ENCODE measurements at places on chromosomes 16 and 17.

GRCh38 chr16:83888672-83889044, 10.3 kb upstream of the MLYCD start:
- no peak for DNase-seq

GRCh38 chr17:60863892-60864707, 186.4 kb downstream of the BCAS3 start:
- no peak for DNase-seq

DNA sequence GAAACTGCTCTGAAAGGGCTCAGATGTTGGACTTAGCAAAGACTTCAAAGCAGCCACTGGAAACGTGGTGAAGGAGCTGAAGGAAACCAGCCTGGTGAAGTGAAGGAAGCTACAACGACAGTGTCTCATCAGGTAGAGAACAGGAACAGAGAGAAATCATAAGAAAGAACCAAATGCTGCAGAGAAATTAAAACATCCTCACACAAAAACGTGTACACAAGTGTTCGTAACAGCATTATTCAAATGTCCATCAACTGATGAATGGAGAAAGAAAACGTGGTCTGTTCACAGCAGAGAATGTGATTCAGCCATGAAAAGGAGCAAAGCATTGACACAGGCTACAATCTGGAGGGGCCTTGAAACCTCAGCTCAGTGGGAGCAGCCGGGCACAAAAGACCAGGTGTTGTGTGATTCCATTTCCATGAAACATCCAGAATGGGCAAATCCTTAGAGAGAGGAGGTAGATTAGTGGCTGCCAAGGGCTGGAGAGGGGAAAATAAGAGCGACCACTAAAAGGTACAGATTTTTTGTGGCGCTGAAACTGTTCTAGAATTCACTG, 26.9 kb downstream of the IFT140 start:
- no peak for DNase-seq

DNA sequence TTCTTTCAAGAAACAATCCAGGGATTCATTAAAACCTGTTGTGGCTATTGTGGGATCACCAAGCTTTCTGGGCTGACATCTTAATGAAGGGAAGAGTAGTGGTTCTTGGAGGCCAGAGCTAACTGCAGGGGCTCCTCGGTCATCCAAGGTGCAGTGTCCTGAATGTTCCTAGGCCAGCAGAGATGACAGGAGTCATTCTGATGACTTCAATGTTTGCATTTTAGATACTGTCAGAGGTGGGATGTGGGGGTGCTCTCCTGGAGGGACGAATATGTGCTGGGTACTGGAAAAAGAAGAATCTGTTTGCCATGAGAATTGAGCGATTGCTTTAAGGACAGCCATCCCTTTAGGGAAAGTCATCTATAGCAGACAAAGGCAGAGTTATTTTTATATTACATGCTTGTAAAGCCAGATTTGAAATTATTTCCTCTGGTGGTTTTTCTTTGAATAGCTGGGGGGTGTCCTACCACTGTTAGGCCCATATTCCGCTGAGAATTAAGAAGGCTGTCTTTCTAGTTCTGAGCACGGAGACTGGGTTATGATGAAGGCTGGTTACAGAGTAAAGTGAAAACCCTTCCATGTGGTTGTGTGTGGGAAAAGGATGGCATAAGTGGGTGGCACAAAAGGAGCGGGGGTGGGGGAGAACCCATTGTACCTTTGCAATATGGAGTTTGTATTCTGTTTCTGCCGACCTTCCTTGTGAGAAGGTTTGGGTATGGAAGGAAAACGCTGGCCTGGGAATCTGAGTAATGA, 7.4 kb downstream of the HLF start:
- no peak for DNase-seq

DNA sequence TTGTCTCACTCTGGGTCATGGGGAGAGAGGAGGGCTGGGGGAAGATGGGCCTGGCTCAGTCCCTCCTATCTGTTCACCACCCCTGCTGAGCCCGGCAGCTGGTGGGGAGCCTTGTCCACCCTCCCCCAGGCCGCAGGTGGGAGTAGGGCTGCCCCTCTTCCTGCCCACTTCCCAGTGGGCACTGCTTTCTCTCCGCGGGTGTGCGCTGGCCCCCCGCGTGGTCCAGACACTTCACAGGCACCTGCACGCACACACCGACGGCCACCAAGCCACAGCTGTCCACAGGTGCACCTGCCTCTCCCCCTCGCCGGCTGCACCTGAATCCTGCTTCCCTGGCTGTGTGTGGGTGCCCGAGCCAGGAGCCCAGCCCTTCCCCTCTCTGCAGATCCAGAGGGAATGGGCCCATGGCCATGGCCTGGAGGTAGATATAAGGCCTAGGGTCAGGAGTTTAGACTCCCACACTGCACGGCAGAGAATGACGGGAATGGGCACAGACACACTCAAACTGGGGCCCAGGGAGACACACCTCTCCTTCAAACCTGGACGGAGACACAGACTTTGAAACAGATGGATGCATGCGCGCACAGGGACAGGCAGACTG, 2.0 kb downstream of the NHERF2 start:
- no peak for DNase-seq

DNA sequence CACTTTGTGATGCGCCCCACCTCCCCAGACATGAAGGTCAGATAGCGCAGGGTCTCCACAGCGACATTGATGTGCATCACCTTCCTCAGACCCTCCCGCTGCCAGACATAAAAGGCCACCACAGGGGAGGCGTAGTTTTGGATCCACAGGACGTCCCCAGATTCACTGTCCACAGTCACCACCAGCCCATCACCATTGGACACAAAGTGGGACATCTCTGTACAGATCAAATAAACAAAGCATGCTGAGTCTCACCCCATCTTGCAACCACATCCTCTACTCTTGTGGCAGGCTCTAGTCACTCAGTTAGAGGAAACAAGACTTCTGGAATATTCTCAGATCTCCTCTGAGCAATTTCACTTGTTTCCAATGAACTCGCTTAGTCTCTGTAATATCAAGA, 46.3 kb upstream of the ICAM2 start:
- DNase-seq: no peak

DNA sequence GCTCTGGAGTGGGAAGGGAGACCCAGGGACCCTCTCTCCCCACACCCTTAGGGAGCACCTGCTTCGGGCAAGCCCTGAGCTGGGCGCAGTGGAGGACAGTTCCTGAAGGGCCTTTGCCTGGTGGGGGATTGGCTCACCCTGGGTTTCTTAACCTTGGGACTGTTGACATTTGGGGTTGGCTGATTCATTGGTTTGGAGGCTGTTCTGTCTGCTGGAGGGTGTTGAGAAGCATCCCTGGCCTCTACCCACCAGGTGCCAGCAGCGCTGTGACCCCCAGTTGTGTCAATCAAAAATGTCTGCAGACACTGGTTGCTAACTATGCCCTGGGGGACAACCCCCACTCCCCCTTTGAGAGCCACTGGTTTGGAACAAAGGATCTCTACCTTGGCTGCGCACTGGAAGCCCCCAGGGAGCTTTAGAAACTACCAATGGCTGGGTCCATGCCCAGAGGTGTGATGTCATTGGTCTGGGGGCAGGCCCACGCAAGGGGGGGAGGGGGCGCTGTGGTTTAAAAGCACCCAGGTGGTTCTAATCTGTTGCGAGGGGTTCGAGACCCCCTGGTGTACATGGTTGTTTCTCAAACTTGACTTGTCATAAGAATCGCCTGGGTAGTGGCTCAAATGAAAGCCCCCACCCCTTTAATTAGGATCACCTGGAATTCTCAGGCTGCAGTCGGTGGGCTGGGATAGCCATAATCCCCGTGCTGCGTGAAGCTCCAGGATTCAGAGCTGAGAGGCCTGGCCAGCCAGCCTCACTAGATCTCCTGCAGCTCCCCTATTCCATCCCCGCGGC, 151.9 kb upstream of the GSE1 start:
- DNase-seq: peak; percentile 87

- DNase-seq: no peak
Measured at GRCh38 chr17:39484178-39484577, 22.9 kb downstream of the CDK12 start.
